Right cardiac atrium (tissue), 5 donors: ENCODE measurements at places on chromosomes 2 and 18.

DNA sequence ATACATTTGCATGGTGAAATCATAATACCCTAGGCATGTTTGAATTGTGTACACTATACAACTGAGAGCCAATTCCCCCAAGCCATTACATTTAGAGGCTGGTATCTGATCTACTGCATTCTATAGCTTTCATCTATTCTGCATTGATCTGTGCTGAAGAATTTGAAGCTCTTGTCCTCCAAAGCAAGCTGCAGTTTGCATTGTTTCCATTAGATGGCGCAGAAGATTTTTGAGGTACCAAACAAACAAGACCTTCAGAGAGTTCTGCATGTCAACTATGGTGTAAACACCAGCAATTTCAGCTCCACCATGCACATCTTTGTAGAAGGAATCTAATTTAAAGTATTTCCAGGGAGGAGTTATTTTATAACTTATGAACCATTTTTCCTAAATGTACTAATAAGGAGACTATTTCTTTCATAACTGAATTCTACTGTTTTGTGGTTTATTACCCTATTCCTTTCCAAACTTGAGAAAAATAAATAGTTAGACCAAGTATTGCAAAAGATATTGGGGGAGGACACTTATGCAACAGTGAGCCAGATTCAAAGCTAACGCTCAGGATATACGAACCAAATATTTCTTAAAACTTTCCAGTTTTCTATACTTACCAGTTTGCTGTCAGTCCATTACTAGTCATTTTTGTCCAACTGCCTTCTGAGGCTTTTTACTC is 761.8 kb upstream of the ACVR2A start:
- no peak for DNase-seq

GRCh38 chr2:147792966-147793617 is 51.7 kb upstream of the ACVR2A start:
- DNase-seq = no peak

DNA sequence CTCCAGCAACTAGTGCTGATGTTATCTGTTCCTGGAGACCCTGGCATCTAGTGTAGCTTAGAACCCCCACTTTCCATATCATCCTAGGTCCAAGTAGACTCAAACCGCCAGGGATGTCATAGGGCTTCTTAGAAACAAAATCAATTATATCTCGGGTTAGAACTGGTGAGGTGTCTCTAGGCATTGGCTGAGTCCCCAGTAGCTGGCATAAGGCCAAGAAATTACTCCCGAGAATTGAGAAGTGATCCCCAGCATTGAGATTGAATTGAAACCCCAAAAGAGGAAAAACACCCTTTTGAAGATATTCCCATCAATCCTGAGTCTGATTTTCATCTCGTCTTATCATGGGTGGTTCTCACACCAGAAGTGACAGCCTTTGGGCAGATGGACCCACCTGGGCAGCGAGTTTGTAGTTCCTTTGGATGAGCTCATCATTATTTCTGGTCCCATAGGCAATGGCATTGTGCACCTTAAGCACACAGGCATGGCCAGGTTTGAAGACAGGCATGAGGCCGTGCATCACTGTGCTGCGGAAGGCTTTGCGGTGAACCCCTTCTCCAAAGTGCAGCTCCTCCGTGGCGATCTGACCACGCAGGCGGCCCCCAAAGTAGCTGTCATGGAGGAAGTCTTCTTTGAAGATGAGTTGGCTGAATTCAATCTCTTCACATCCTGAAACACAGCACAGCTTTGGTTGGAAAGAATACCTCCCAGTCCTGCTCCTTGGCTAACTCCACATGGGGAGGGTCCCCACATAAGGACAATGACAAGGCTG is 112.2 kb downstream of the ALPK2 start:
- no peak for DNase-seq

GRCh38 chr2:77016443-77017354 is 505.5 kb downstream of the LRRTM4 start:
- no peak for DNase-seq

DNA sequence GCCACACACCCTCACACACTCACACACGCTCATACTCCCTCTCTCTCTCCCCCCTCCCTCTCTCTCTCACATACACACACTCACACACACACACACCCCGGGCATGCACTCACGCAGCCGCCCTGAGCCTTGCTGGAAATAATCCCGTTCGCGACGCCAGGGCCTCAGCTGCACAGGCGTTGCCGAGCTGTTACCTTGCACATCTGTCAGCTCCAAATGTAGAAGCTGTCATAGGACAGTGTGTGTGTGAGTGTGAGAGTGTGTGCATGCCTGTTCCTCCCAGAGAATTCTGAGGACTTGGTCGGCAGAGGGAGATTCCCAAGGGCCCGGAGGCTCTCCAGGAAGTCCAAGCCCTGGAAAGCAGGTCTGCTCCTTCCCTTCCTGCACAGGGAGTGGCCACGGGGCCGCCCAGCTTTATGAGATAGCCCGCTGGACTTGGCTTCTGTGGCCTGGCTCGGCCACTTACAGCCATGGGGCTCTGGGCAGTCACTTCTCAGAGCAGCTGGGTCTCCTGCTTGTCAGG is 8.6 kb downstream of the SPR start:
- peak; percentile 58 for DNase-seq

DNA sequence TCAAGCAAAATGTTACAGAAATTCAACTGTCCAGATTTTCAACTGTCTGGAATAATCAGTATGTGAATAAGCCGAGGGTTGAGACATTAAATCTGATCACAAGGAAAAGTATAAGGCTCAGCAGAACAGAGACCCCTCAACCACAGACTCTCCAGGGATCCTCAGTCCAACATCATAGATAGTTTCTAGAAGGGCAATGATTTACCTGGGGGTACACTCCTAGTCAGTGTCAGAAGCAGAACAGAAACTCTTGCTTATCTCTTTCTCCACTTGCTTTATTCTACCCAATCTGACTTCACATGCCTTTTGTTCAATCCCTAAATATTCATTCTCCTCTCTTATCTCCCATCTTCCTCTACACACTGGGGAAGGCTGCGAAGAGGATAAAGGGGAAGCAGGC is 36.4 kb downstream of the ICOS start:
- no peak for DNase-seq

- peak; percentile 46 for DNase-seq
These were observed 21.6 kb downstream of the KCNG2 start for GRCh38 chr18:79819064-79819967.

- DNase-seq = peak; percentile 80
These were observed 830 bp downstream of the DNER start for GRCh38 chr2:229713371-229714079.

- DNase-seq = no peak
These were observed 7.7 kb downstream of the VRK2 start for GRCh38 chr2:58054264-58054663.

DNA sequence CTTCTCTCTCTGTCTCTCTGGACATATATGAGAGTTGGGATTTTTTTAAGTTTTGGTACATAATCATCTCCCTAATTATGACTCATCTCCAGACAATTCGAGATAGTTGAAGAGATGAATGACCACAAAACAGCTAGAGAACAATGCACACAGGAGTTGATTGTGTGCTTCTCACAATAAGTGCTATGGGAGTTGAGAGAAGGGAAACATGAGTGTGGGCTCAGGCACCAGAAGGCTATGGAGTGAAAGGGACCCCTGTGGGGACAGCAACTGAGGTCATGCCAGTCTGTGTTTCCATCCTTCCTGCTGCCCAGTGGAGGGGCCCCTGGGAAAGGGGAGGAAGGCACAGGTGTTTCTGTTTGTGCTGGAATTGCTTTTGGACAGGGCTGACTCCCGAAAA is 6.5 kb upstream of the YWHAQ start:
- no peak for DNase-seq

- DNase-seq = no peak
These were observed 16.2 kb upstream of the ESPNL start for GRCh38 chr2:238083919-238084318.

DNA sequence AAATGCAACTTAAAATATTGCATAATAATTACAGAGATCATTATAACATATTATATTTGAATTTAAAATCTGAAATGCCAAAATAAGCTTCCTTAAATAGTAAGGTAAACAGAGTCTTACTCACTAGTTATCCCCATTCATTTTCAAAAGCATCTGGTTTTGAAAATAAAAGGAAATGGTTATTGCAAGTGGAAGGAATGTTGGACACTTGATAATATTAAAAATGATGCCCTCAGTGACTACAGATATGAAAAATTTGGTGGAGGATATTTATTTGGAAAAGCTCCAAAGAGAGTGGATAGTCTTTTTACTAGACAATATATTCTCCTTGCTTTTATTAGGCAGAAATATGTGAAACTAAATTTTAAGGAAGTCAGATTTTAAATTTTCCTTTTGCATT is 39.7 kb downstream of the CDH19 start:
- DNase-seq = no peak

- no peak for DNase-seq
These were observed 27.2 kb downstream of the FECH start for GRCh38 chr18:57559314-57559713.
